Fibroblast of lung (primary cell): ENCODE measurements at places on chromosomes 7 and 10.

DNA sequence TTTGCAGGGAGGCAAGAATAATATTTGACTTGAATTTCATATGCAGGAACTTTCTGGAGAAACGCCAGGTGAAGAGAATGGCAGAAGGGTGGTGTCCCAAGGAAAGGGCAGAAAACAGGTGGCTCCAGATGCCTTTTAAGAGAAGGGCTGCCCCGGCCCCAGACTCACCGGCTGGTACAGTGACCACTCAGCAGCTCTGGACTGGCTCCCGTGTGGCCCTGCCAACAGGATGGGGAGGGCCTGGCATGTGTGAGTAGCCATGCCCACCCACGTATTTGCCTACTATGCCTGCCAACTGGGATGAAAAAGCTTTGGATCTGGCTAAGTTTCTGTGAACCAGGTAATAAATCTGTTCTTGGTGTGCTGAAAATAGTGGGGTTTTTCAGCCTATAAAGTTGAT is 159.5 kb downstream of the PRKAG2 start:
- no peak for DNase-seq

GRCh38 chr7:155198901-155199845 is 98.5 kb upstream of the INSIG1 start:
- DNase-seq: peak; percentile 81

DNA sequence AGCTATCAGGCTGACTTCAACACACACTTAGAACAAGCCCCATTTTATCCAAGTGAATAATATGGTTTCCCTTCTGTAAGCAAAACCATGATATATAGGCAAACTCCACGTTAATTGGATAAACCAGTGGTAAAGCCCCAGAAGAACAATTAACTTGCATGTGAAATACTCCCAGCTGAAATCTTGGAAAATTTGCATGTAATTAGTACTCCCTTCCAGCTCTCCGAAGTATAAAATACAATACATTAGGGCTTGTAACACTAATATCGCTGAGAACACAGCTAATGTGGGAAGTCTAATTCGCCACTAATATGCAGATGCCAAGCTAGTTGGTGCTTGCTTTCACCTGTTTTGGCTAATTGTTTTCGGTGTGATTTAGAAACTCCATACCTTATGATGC is 859.0 kb upstream of the AUTS2 start:
- DNase-seq: no peak

- no peak for DNase-seq
These were observed 23.4 kb downstream of the CAMK2G start for GRCh38 chr10:73850863-73851461.

- DNase-seq: peak; percentile 41
These were observed 30.0 kb downstream of the MAP3K8 start for GRCh38 chr10:30463944-30464451.

DNA sequence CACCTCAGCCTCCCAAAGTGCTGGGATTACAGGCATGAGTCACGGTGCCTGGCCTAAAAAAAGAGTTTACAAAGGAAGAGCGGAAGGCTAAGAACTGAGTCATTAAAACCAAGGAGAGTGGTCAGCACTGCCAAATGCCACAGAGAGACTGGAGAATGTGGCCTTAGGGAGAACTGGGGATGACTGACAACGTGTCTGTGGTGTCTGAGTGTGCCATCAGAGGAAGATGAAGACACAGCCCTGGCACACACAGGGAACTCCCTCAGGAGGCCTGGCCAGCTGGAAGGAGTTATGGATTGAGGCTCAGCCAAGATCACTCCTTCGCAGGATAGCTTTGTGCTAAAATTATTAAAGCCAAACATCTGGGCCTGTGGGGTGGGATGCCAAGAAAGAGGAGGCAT is 3.9 kb upstream of the INA start:
- peak; percentile 91 for DNase-seq

- DNase-seq: peak; percentile 47
These were observed 18.8 kb downstream of the CDC123 start for GRCh38 chr10:12214763-12215218.

- no peak for DNase-seq
These were observed 178.7 kb downstream of the KLF6 start for GRCh38 chr10:3606309-3606708.

GRCh38 chr10:102813017-102813541 is 24.1 kb downstream of the CYP17A1 start:
- DNase-seq: no peak

DNA sequence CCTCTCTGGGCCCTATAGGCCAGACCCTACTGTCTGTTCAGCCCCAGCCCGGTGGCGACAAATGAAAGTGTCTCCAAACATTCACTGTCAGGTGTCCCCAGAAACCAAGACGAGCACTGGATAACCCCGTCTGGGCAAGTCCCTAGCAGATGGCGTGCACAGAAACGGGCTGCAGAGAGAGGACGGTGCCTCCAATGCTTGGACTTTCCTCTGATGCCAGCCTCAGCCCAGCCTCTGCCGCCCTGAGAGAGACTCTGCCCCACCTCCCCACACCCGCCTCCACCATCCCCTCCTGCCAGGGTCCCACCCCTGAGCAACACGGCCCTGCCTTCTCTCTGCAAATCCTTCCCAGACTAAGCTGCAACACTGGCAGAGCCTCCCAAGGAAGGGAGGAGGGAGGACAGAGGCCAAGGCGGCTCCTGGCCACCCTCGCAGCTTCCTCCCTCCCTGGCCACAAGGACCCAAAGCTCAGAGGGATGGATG is 7.4 kb upstream of the LFNG start:
- no peak for DNase-seq

- no peak for DNase-seq
These were observed 86.4 kb upstream of the SAMD8 start for GRCh38 chr10:75024971-75025523.

DNA sequence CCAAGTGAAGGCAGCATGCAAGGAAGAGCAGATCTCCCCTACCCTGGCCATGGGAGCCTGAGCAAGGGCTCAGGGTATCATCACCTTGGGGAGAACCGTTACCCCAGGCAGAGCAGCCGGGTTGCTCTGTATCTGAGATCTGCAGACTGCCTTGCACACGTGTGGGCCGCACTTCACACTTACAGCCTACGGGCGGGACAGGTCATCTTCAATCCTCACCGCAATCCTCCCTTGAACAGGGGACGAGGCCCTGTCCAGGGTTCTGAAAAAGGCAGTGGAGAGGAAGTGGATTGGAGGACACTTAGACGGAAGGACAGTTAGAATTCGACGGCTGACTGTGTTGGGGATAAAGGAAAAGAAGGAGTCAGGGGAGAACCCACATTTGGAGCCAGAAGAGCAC is 51.4 kb downstream of the NPS start:
- DNase-seq: no peak

DNA sequence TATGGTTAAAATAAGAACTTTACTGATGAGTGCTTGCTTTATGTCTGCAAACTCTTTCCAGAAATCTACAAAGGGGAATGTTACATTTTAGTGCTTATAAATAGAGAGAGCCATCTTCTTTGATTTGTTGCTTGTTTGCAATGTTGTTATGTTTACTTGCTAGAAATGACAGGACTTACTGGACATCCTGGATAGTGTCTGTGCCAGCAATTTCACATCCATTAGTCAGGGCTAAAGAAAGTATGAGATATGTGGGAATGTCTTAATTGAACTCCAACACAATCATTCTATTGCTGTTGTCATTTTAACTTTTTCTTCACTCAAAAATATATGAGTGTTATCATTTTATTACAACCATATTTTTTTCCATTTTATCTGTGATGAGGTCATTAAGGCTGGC is 453.2 kb downstream of the TNS3 start:
- DNase-seq: no peak

GRCh38 chr10:31928549-31929260 is at the start of gene ARHGAP12:
Gene ARHGAP12 (minus strand): TSS chr10:31928831. CDS start chr10:31908855, 19,976 bp downstream.
- DNase-seq: peak; percentile 82

DNA sequence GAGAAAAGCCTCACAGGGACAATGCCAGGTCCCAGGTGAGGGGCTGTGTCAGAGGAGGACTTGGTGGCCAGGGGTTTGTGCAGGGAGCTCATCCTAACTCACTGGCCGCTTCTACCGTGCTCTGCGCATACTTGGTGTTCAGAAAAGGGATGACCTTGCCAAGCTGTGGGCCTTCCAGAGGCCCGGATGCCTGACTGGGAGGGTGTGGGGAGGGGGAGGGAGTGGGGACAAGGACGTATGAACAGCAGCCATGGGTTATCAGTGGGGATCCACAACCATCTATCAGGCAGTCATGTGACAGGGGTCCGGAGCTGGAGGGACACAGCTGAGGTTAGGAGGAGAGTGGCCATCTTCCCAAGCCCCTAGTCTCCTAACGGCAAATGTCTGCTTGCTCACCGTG is 6.2 kb downstream of the SFXN4 start:
- DNase-seq: no peak

DNA sequence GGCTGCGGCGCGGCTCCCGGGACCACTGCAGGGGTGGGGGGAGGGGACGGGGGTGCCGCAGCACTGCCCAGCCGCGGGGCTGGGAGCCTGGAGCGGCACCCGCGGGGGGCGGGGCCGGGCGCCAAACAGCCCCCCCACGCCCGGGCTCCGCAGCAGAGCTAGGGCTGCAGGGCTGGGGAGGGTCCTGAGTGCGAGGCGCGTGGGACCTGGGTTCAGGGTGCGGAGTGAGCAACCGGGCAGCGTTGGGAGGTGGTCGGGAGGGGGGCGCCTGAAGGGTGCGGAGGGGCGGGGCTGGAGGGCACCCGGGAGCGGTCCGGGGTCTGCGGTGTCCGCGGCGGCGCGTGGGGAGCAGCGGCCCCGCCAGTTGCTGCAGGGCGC is 528 bp downstream of the CAMK2G start:
- no peak for DNase-seq

- DNase-seq: no peak
These were observed 182.9 kb downstream of the BMPER start for GRCh38 chr7:34087892-34088891.

- DNase-seq: no peak
These were observed 15.7 kb upstream of the FOXL3 start for GRCh38 chr7:274266-274665.

DNA sequence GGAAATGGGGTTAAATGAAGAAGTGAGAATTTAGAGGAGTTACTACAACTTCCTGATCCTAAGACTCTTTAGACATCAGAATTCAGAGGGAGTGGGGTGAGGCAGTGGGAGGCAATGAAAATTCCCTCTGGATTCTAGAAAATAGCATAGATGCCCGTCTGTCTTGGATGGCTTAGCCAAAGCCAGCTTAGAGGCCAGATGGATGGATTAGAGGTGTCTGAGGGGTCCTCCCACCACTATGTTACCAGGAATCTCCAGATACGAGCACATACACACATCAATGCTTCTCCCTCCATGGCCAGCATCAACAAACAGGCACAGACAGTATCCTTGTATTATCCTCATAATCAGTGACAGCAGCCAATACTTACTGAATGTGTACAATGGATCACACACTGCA is 418.1 kb downstream of the PLXNA4 start:
- DNase-seq: no peak

GRCh38 chr10:113061054-113061430 is 111.0 kb downstream of the TCF7L2 start:
- DNase-seq: no peak

- DNase-seq: no peak
These were observed 31.4 kb upstream of the CREB3L2 start for GRCh38 chr7:138033241-138033640.

DNA sequence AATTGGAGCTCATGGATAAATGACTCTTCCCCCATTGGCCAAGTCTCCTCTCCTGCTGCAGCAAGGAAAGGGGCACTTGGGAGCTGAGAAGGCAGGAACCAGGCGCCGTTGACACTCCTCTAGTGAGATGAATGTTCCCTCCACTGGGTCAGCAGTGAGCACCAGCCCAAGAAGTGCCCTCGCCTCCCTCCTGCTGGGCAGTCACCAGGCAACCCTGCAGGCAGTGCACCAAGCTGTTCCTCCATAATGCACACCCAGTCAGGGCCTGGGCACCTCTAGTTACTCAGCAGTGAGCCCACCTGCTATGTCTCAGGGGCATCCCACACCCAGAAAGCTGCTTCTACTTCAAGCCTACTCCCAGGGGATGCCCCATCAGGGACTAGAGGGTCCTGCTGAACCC is 84.3 kb downstream of the KCNMA1 start:
- no peak for DNase-seq

DNA sequence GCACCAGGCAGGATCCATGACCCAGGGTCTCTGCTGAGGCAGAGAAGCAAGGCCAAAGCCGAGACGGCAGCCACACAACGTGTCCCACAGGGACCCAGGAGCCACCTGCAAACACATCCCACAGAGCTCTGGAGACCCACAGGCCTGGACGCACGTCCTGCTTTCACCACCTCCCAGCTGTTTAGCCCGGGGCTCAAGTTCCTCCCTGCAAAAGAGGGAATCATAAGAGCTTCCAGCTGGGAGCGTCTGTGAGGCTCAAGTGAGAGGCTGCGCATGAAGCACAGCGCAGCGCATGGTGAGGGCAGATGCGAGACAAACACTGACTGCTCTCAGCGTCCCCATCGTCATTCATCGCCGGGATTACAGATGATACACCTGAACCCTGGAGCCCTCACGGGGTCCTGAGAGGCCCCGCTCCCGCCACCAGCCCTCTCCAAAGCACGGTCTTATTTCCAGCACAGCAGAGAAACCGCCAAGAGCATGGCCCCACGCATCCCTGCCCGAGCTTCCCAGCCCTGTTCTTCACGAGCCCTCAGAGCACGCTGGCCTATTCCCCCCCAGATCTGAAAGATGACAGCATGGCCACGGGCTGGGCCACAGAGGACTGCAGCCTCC is 88.7 kb downstream of the MAD1L1 start:
- DNase-seq: no peak

- no peak for DNase-seq
These were observed 167.7 kb upstream of the KCTD7 start for GRCh38 chr7:66460921-66461361.

DNA sequence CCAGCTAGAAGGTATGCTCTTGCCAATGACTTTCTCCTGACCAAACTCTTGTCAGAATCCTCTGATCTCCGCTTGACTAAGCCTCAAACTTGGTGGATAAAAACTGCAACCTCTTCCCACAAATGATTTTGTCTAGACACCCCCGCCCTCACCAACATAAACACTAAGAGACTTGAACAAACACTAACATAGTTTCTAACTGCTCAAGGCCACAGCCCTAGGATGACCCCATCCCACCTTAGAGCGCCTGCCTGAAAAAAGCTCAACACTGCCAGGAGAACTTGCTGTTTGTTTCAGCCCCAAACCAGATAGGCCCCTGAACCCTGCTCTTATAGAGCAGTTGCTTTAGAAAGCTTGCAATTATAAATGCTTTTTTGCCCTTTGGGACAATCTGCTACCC is 71.8 kb downstream of the LRRN3 start:
- DNase-seq: peak; percentile 50

DNA sequence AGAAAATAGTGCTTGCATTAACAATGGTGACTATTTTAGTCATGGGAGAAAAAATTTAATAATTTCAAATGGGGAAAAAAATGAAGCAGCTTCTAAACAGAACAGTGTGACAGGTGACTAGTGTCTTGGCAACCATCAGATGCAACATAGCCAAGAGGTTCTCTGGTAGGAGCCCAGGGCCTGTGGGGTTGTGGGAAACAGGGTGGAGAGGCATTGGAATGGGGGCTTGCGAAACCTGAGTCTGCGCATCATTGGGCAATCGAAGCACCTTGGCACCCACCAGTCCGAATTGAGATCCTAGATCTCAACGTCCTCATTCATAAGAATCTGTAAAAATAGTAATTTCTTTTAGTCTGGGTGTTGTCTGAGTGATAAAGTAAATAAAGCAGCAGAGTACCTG is 19.2 kb upstream of the PARD3 start:
- no peak for DNase-seq
